ENCODE measurements at places on chromosomes 5 and 9.
A peak's percentile ranks its signal among the peaks of the same experiment; 100 is the strongest.

DNA sequence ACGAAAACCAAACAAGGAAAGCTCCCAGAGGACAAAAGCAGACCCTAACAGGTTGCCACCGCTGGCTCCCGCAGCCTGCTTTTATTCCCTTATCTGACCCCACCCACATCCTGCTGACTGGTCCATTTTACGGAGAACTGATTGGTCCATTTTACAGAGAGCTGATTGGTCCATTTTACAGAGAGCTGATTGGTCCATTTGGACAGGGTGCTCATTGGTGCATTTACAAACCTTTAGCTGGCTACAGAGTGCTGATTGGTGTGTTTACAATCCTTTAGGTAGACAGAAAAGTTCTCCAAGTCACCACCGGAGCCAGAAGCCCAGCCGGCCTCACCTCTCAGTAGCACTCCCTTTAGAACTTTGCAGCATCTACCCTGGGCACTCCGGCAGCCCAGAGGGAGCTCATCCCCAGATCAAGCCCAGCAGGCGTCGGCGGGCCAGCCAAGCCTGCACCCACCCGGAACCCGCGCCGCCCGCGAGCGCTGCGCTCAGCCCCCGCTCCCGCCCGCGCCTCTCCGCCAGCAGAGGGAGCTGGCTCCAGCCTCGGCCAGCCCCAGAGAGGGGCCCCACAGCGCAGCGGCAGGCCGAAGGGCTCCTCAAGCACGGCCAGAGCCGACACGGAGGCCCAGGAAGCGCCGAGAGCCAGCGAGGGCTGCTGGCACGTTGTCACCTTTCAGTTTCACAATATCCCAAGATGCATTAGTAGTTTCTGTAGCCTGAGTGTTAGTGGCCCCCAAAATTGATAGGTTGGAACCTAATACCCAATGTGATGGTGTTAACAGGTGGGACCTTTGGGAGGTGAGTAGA is 35.3 kb upstream of the CLPTM1L start:
- peak; percentile 20 for DNase-seq

DNA sequence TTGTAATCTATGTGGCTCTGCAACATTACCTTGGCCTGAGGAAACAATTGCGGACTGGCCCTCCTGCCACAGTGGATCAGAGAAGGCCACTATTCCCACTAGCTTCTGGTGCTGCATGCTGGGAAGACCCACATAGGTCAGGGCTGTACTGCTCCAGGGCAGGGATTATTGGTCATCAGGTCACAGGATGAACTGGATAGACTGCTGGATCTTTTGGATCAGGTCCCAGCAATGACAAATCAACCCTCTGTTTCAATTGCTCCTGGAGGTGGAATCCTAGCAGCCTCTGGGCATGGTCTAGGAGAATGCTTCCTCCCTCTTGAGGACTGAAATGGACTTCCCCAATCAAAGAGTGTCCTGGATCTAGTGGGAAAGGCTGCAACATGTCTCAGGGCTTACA is 66.7 kb upstream of the PHF24 start:
- no peak for DNase-seq

DNA sequence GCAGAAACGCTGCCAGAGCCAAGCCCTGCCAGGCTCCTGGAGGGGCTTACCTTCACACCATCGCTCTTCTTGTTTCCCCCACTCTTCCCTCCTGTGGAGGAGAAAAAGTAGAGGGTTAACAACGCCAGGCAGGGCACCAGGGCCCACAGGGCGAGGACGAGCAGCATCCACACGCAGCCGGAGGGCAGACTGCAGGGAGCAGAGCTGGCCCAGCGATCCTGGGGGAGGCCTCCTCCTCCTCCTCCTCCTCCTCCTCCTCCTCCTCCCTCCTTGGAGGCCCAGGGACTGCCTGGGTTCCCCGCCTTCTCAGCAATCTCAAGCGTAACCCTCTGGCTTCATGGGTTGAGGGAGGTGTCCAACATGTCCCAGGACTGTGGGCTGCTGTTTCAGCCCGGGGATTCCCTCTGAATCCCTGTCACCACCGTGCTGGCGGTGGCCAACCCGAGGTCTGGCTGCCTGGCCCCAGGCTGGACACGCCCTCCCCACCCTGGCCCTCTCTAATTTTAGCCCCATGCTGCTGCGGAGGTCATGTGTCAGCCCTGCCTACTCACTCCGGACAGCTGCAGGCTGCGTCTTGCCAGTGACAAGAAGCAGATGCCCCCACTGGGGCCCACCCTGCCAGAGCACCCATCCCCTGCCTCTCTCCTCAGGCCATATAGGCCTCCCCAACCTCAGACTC is 44.3 kb downstream of the CAMK2A start:
- DNase-seq: no peak

DNA sequence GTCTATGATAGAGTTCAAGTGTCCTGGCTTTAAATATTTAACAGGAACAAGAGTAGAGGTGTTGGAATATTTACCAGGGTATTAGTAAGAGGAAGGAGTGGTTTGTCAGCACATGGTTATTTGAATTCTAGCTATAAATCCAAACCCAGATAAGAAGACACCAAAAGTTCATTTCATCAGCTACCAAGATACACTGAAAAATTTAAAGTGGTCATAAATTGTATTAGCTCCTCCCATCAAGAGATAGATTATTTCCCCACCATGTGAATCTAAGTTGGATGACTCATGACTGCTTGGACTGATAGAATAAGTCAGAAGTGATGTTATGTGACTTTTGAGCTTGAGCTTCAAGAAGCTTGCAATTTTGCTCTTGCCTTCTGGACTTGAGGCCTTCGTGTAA is 72.1 kb upstream of the GRAMD2B start:
- no peak for DNase-seq

- no peak for DNase-seq
These were observed 138.1 kb downstream of the C9orf50 start for GRCh38 chr9:129482521-129483414.

- DNase-seq: no peak
These were observed 11.8 kb downstream of the DBH start for GRCh38 chr9:133647765-133648469.

DNA sequence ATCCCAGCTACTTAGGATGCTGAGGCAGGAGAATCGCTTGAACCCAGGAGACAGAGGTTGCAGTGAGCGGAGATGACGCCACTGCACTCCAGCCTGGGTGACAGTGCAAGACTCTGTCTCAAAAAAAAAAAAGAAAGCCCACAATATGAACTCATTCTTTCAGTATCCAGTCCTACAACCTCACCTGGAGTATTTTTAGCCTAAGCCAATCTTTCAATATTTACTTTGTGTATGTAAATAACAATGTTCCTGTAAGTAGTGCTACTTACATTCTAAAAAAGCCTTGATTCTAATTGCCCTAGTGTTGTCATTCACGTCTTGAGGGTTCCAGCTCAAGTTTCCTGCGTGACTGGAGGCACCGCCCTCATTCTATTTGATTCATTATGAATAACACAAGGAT is 62.0 kb downstream of the BHMT start:
- no peak for DNase-seq

DNA sequence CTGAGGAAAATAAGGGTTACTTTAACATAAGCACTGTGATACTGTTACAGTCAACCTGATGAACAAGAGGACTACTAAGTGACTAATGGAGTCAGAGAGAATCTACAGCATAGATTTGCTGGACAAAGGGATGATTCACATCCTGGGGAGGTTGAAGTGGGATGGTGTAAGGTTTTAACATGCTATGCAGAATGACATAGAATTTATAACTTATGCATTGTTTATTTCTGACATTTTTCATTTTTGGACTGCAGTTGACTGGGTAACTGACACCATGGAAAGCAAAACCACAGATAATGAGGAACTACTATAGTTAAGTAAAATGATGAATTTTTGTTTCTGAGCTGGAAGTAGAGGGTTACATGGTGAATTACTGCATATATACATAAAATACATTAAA is 389.2 kb downstream of the MAT2B start:
- DNase-seq: no peak

GRCh38 chr9:78835928-78836450 is 539.1 kb downstream of the PSAT1 start:
- no peak for DNase-seq
